Putamen (tissue), 1 donor: ENCODE measurements at places on chromosomes 1 and 21.

GRCh38 chr1:214573386-214574318, 22.2 kb upstream of the PTPN14 start:
- DNase-seq, result no peak

DNA sequence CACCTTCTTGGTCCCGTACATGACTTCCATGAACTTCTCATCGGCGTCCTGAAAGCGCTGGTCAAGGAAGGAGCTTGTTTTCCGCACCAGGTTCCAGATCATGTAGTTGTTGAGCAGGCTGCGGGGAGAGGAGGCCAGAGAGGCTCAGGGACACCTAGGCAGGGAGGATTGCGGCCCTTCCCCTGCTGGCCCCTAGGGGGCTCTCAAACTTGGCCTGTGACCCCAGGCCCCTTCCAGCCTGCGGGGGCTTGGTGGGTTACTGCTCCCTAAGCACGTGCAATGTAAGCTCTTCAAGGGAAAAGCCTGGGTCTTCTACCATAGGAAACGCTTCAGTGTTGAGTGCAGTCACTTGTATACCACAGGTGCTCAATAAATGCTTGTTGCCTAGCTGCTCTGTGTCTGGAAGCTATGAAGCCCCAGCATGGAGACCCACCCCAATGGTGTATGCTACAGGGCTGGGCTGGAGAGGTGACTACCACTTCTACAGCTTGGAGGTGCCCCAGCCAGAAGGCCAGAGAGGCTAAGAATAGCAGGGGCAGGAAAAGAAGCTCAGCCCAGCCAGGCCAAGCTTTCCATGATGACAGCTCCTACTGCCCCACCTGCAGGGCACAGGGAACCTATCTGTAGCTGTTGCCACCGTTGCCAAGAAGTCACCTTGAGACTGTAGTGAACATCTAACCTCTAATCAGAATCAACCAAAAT, 45.1 kb downstream of the ECE1 start:
- DNase-seq, result no peak

GRCh38 chr1:154870734-154871133, 653 bp upstream of the KCNN3 start:
- DNase-seq, result no peak

- DNase-seq, result no peak
Measured at GRCh38 chr1:161506336-161507223, 1.3 kb downstream of the FCGR2A start.
